ENCODE measurements at places on chromosomes 12 and 14.

- DNase-seq = peak; percentile 72
Measured at GRCh38 chr12:51848841-51849735, 570 bp upstream of the FIGNL2 start.

GRCh38 chr14:102726191-102726949, 50.9 kb upstream of the TRAF3 start:
- DNase-seq = no peak

GRCh38 chr14:106308839-106309389, 782.5 kb downstream of the TMEM121 start:
- DNase-seq = no peak

GRCh38 chr12:127205781-127206555, 1061.0 kb upstream of the TMEM132C start:
- no peak for DNase-seq

- DNase-seq = no peak
Measured at GRCh38 chr12:24360461-24360860, 411.0 kb upstream of the SOX5 start.

DNA sequence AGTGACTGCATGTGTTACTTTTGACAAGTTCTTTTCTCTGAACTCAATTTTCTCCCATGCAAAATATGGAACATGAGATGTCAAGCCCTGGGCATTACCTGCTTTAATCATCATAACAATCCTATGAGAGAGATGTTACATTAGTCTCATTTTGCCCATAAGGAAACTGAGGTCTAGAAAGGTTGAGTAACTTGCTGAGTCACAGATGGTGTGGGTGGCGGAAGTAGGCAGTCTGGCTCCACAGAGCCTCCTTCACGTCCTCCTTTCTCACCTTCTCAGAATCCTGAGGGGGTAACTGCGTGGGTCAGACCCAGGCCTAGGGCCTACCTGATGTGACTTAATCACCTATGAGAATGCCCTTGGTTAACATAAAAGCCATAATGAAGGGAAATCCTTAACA, 50.7 kb downstream of the TMTC1 start:
- no peak for DNase-seq

DNA sequence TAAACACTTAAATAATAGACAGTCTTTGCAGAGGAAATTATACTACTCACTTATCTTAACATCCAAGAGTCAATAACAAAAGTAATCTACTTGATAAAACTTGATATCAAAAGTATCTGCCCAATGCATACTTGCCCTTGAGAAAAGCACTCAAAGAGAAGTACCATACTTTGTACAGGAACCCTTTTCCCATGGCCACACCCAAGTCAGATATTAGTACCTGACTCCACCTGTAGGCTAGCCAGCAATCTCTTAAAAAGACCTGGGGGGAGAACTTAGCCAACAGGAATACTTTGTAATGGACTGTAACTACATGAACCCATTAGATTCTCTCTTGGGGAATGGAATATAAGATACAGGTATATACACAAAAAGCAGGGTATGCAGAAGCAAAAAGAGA, 99.6 kb upstream of the HECTD1 start:
- DNase-seq = no peak

- no peak for DNase-seq
Measured at GRCh38 chr12:109937371-109937770, 37.3 kb downstream of the TCHP start.

DNA sequence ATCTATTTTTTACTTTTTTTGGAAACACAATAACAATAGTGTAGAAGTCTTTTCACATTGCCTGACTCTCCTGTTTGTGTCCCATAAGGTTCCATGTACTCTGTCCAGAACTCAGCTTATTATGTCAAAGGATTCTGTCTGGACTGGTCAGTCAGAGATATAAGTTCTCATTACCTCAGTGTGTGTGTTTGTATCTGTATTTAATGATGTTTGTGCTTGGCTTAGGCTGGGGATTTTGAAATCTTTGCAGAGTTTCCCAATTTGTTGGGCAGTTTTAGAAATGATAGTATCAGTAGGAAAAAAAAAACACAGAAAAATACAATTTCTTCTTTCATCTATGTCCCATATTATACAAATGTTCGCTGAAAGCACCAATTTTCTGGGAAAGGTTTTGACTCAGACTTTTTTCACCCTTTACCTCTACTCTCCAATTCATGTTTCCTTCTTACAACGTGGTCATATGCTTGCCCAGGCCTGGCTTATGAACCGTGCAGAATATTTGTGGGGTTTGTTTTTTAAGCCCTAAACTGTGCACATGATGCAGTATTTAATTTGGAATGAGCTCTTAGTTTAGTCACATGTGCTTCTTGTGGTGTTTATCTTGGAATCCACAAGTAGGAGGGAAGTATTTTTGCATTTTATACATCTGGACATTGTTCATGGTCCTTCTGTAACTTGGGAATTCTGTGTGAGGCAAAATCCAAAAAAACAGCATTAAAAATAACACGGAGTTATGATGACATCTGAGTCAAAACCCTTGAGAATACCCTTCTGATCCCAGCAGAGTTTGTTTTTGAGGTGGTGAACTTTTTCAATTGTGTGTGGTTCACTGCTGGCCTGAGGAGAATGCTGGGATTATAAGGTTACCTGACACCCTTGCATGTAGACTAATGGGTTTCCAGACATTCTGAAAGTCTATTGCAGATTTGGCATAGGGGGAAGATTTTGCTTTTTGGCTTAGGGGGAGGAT, 121.2 kb downstream of the RAD51B start:
- peak; percentile 40 for DNase-seq
